Adrenal gland (tissue), 19 donors: ENCODE measurements at places on chromosomes 3 and 15. TPM values are rescaled to one million over a fixed set of nuclear protein-coding genes. Genes with fewer than 3 reads are reported as not detected.

Gene PIERCE2
- 6.5 TPM for polyA plus RNA-seq

Gene ADAMTS7
- 27.7 TPM for polyA plus RNA-seq

Gene TIPARP
- 14.6 TPM for polyA plus RNA-seq

Gene FHIT
- 18.0 TPM for polyA plus RNA-seq

Gene CYP1A2
- polyA plus RNA-seq = not detected

Gene CCDC54
- not detected for polyA plus RNA-seq

Gene TATDN2
- polyA plus RNA-seq = 14.9 TPM

- DNase-seq = peak; percentile 15
Observed at GRCh38 chr3:114299421-114299820, 5.6 kb downstream of the TIGIT start.

DNA sequence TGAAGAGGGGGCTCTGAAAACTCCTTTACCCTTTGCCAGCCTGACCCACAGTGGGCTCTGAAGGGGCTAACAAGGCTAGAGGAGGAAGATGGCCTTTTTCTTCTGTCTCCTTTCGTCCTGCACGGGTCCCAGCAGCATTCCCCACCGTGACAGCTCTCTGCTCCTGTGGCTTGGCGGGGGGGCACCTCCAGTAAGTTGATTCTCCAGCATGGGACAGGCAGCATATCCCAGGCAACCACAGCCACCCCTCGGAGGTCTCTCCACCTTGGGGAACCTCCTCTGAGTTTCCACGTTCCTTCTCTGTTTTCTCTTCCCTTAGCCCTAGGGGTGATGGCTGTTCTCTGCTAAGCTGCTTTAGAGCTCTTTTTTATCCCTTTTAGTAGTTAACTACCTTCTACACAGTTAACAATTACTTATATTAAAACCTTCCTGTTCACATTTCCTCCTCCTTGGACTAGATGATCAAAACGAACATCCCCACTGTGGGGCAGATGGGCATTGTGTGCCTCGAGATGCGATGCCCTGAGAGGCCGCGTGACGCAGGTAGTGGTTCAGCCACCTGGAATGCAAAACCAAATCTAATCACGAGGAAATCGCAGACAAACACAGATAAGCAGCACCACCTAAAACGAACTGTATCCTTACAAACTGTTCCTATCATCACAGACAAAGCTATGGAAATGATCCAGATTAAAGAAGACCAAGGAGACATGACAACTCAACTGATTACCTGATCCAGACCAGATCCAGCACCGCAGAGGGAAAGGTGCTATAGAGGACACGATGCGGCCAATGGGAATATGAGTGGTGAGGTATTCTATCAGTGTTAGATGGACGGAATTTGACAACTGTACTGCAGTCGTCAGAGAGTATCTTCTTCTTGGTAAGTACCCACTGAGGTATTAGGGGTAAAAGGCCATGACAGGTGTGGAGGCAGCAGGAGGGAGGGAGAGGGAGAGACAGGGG, 27.7 kb downstream of the TSPAN3 start:
- DNase-seq = peak; percentile 80

DNA sequence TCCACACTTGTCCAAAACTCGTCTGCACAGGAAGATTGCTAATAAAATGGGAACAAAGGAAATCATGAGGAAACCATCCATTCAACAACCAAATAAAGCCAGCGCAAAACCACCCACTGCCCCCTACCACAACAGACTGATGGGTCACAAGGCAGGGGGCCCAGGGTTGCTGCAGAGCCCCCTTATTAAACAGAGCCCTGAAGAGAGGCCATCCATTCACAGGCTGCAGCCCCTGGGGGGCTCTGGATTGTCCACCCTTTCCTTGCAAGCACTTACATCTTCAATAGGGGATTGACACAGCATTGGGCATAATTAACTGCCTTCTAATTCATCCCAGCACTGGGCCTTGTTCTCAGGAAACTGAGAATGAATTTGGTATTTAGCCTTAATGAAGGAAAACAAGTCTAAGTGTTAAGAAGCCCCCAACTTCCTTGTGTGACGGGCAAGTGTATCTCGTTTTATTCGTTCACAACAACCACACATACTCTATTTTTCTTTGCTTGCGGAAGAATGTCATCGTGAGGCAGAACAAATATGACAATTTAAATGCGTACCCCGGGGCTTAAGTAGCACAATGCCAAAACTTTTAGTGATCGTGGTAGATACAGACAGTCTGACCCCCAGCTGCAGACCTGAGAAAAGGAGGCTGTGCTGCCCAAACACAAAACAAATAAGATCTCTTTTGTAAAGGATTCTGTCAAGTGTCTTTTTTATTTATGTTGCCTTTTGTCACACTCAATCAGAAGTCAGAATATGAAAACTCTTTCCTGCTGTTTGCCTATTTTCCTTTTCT, 144.0 kb downstream of the SEMA6D start:
- no peak for DNase-seq

- no peak for DNase-seq
Observed at GRCh38 chr15:64950888-64951287, 38.8 kb downstream of the SPG21 start.

DNA sequence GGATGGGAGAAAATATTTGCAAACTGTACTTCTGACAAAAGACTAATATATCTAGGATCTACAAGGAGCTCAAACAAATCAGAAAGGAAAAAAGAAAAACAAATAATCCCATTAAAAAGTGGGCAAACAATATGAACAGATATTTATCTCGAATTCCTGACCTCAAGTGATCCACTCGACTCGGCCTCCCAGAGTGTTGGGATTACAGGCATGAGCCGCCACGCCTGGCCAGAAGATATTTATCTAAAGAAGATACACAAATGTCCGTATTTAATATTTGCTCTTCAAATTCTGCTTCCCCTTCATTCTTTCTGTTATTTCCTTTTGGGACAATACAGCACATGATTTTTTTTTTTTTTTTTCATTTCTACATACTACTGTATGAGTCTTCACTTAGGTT, 151.7 kb upstream of the GRM7 start:
- no peak for DNase-seq

GRCh38 chr15:71443538-71443937, 328.3 kb downstream of the THSD4 start:
- DNase-seq = peak; percentile 79

- DNase-seq = no peak
Observed at GRCh38 chr3:11637901-11638458, 5.7 kb downstream of the VGLL4 start.
